ENCODE measurements at places on chromosomes 11 and 22.

- no peak for DNase-seq
Measured at GRCh38 chr11:126736682-126737572, 263.6 kb downstream of the KIRREL3 start.

- DNase-seq = no peak
Measured at GRCh38 chr22:46580940-46581537, 39.1 kb upstream of the GRAMD4 start.

GRCh38 chr11:8584082-8584481 lies 9.9 kb downstream of the STK33 start:
- DNase-seq = no peak

GRCh38 chr11:118529584-118530175 lies 1.3 kb upstream of the TMEM25 start:
- no peak for DNase-seq

DNA sequence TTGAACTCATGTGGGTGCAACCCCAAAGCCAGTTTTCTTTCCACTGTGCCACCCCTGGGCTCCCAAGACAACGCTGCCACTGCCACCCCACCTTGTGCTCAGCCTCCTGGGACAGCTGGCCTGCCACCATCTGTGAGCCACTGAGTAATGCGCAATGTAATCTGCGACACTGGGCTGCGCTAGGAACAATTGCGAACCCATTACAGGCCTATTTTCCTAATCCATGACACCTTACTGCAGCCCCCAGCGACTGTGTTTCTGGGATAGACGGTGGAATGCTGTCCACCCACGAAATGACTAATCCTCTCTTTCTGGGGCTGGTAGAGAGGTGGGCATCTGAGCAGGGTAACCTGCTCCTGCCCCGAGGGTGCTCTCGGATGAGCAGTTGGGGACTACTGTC lies 22.2 kb downstream of the FLRT1 start:
- DNase-seq = peak; percentile 78

- no peak for DNase-seq
Measured at GRCh38 chr22:23146478-23147205, 1.4 kb downstream of the RAB36 start.

DNA sequence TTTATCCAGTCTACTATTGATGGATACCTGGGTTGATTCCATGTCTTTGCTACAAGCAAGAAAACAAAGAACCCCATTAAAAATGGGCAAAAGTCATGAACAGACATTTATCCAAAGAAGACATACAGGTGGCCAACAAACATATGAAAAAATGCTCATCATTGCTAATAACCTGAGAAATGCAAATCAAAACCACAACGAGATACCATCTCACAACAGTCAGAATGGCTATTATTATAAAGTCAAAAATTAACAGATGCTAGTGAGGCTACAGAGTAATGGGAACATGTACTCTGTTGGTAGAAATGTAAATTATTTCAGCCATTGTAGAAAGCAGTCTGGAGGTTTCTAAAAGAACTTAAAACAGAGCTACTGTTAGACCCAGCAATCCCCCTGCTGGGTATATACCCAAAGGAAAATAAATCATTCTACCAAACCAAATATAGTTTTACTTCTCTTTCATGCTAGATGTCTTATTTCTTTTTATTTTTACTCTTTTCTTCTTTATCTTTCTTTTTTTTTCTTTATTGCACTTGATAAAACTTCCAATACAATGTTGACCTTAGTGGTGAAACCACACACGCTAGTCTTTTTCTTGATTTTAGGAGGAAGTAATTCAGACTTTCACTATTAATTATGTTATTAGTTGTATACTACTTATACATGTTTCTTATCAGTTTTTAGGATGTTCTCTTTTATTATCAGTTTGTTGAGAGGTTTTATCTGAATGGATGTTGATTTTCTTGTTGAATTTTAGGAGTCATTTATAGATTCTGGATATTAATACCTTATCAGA lies 14.3 kb downstream of the TRIM22 start:
- DNase-seq = no peak

DNA sequence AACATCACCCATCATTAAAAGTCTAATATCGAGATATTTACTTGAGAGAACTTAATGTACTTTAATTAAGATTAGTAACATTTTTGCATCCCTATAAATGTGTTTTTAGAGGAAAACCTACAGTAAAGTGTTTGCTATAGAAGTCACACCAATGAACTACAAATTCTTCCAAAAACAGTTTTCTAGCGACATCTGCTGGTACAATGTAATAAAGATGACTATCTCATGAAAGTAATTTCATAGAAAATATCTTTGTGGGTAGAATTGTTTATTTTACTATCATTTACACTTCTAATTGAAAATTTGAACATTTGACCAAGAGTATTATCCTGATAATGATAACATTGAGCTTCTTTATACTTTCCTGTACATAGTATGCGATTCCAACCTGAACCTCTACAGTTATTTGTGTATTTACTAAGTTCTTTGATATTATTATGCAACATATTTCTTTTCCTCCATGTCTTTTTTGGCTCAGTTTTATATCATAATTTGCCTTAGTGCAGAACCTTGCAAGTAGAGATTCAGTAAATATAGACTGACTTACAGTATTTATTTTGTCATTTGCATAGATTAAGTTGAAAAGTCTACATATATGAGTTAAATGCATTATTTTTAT lies 252.7 kb downstream of the TMEM135 start:
- no peak for DNase-seq

- DNase-seq = no peak
Measured at GRCh38 chr11:34198523-34198922, 93.1 kb downstream of the NAT10 start.

GRCh38 chr11:65501472-65502273 lies 2.8 kb downstream of the MALAT1 start:
- no peak for DNase-seq

DNA sequence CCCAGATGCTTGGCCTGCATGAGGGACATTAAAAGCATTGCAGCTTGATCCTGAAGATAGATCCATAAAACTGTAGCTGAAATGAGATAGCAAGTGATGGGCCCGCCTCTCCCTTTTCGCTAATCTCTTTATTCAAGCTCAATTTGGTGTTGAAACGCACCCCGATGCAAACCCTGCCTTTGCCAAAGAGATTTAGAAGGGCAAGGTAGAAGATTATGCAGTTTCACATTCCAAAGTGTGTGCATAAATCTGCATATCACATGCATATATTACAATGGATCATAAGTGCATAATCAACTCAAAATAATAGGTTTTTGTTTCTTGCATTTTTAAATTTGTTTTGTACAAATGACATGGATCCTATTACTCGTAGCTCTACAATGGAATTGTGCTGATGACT lies 80.1 kb upstream of the SHANK2 start:
- no peak for DNase-seq

DNA sequence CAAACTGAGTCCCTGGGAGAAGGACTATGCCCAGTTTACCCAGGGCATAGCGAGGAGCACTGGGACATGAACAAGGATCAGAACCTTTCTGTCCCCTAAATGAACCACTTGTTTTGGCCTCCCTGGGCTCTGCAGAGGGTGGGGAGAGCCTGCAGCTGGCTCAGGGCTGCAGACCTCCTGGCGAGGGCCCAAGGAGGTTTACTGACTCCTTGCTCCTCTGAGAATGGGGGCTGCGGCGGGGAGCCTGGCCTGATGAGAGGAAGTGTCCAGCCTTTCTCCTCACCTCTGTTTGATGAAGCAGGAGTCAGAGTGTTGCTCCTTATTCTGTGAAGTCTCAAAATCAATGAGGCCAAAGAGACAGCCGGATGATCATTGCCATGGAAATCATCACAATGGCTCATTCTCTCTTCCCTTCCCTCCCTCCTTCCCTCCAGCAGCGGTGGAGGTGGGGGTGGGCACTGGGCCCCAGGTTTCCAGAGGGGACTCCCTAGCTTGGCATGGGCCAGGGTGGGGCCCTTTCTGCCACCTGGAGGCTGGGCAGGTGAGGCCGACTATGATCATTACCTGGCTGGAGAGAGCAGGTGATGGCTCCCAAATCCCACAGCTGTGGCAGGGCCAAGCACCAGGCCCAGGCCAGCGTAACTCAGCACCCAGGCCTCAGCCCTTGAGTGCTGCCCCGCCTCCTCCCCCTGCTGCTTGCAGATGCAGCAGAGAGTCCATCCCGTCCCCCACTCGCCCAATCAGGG lies 169.7 kb downstream of the CEP164 start:
- DNase-seq = no peak

- DNase-seq = no peak
Measured at GRCh38 chr11:58222721-58223120, 6.0 kb downstream of the OR10Q1 start.

- DNase-seq = no peak
Measured at GRCh38 chr11:61695917-61696316, 15.7 kb downstream of the DAGLA start.

GRCh38 chr11:128685402-128686020 lies 8.4 kb upstream of the FLI1 start:
- DNase-seq = no peak

GRCh38 chr11:108221911-108222573 lies 396 bp downstream of the NPAT start:
- peak; percentile 44 for DNase-seq

DNA sequence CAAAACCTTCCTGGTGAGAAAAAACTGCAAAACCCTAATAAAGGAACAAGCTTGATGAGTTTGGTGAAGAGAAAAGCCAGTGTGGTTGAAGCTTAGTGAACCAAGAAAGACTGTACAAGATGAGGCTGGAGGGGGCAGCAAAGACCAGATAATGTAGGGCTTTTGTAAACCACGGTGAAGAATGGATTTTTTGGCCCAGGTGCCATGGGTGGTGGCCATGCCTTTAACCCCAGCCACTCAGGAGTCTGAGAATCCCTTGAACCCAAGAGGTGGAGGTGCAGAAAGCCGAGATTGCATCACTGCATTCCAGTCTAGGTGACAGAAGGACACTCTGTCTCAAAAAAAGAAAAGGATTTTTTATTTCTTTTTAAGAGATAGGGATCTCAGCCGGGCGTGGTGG lies 5.0 kb upstream of the ZDHHC5 start:
- DNase-seq = no peak

- DNase-seq = no peak
Measured at GRCh38 chr11:134037046-134037908, 31.6 kb upstream of the JAM3 start.

GRCh38 chr22:28053896-28054818 lies 135.1 kb upstream of the PITPNB start:
- no peak for DNase-seq

- no peak for DNase-seq
Measured at GRCh38 chr11:119412072-119412471, 10.9 kb downstream of the THY1 start.

GRCh38 chr11:35338921-35339320 lies 80.4 kb downstream of the SLC1A2 start:
- DNase-seq = no peak

- no peak for DNase-seq
Measured at GRCh38 chr22:43148581-43148980, 2.8 kb upstream of the TSPO start.

DNA sequence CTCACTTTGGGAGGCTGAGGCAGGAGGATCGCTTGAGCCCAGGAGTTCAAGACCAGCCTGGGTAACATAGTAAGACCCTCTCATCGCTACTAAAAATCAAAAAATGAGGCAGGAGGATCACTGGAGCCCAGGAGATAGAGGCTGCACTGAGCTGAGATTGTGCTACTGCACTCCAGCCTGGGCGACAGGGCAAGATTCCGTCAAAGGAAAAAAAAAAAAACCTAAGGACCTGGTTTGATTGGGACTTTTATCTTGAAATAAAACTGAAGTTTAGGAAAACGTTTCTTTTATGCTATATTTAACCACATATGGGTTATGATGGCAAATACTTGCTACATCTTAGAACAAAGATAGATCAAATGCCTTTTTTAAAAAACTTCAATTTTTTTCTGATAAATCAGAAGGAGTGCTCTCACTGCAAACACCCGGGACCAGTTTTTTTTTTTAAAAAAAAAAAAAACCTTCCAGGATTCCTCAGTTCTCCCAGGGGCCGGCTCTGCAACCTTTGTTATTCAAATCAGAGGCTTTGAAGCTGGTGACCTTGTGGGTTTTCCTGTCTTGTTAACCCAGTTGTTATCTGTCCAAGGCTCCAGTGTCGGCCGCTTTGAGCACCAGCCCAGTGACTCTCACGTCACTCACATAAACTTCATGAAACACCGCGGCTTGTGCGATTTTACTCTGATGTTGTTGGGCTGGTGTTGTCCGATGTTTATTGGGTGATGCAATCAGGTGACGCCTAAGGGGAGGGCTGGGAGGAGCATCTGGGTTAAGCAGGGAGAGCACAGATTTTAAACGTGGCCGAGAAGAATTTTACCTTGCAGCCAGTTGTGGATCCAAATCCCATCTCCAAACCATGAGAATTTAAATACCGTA lies 24.7 kb upstream of the SLC22A12 start:
- DNase-seq = peak; percentile 48

DNA sequence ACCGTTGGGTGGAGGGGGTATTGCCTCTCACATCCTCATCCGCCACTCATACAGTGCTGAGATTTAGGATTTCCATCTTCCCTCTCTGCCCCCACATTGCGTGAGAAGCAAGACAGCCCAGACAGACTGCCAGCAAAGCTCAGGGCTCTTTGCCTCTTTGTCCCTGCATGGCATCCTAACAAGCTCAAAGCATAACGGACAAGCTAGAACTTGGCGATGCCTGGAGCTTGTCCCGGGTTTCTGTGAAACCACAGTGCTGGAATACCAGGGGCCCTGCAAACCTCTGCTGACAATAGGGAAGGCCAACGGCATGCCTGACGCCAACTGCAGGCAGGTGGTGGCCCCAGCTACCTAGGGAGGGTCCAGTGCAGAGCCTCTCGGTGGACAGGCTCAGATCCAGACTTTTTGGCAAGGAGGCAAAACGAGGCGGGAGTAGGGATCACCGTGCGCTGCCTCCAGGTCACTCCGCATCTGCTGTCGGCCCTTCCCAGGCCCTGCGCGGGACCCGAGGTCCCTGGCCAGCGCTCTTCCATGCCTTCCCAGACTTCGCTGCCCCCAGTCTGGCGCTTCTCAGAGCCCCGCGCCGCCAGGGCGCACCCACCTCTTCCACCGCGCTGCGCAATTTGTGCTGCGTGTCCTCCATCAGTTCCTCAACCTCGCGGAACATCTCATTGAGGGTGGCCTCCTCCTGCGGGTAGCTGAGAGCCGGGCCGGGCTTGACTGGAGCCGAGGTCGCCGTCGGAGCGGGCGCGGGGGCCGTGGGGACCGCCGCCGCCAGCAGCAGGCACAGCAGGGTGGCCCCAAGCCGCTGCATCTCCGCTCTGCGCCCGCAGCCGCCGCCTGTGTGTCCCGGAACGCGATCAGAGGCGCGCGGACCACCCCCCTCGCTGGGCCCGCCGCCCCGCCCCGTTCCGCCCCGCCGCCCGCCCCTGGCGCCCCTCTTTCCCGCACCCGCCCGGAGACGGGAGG lies at the start of gene DKK3:
DKK3 (minus strand) TSS at position 858 of the 969 bp plus-strand sequence; CDS start at position 814, 44 bp downstream.
- DNase-seq = peak; percentile 53

- DNase-seq = no peak
Measured at GRCh38 chr22:29914165-29914564, 31.2 kb downstream of the MTMR3 start.

Data from D341Med (cell line).